ENCODE measurements at places on chromosomes 2 and 18.

GRCh38 chr18:10100196-10100595, 186.4 kb downstream of the VAPA start:
- no peak for DNase-seq

DNA sequence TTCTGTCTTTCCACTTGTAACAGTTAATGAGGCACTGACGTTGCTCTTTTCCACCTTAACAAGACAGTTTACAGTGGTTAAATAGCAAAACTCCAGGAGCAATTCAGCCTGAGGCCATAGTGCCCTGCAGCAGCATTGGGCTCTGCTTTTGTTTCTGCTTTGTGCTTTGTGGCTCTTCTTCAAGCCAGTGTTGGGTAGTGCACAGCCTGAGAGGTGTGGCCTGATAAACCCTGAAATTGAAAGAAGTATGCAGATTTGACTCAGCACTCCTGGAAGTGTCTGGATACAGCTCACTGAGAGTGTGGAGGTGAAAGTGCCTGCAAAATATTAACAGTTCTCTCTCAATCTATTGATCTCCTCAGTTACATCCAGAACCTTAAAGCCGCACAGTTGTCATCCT, 63.0 kb downstream of the STK25 start:
- DNase-seq = no peak

DNA sequence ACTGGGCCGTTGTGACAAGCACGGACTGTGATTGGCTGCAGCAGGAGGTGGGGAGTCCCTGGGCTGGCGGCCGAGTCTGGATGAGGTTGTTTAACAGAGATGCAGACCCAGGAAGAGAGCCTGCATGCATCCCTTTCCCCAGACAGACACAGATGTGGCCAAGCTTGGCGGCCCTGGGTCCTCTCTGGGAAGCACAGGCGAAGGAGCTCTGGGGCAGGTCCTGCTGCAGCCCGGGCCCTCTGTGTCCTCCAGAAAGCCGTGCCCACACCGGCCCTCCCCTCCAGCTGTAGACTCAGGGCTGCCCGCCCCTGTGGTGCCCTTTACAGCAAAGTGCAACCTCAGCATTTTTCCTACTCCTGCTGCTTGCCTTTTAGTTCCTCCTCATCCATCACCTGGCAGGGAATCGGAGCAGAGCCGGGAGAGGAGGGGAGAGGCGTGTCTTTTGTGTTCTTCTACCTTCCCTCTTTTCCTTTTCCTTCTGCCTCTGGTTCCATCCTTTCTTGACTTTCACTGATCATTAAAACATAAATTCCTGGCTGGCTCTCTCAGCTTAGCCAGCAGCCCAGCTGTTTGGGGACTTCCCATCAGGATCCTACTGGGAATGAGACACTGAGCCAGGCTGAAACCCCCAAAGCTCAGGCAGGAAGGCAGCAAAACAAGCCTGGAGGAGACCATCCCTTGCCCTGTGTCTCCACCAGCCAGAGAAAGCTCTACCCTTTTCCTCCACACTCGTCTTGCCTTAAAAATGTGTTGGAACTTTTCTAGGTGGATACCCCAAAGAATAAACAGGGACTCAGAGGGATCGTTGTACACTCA, 75.0 kb downstream of the CTIF start:
- no peak for DNase-seq

GRCh38 chr2:115652652-115653051, 1210.2 kb downstream of the DPP10 start:
- no peak for DNase-seq

DNA sequence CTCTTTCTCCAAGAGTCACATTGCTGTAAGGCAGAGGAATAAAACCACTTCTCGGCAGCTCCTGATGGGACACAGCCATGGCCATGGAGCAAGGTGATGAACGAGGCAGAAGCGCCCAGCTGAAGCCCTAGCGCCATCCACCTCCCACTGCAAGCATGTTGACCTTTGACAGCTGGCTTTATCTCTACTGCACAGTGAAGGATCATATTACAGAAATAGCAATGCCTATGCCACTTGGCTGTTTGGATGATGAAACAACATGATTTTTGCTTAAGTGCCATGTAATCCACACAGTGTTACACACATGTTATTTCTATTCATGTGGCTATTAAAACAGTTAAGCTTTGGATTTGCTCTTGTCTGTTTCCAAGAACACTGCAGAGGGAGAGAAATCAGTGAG, 167.7 kb downstream of the VAPA start:
- no peak for DNase-seq

- no peak for DNase-seq
Observed at GRCh38 chr2:174535083-174535482, 48.3 kb upstream of the GPR155 start.

GRCh38 chr2:163771596-163771995, 35.8 kb upstream of the FIGN start:
- no peak for DNase-seq

GRCh38 chr18:59959606-59960005, 59.8 kb downstream of the PMAIP1 start:
- no peak for DNase-seq

- DNase-seq = peak; percentile 73
Observed at GRCh38 chr2:72892506-72893173, 5.4 kb downstream of the SPR start.

Data from HEK293T (cell line).